Activated T-helper 2 cell treated with anti-CD3 and anti-CD28 coated beads, Interferon-gamma antibody, Interleukin-2, Interleukin-4, amounts not matched to agents 10 μg/mL and 5 μg/mL and 100 μg/mL, durations not matched to agents 14 hours and 24 hours and 36 hours (primary cell): ENCODE measurements at places on chromosomes 2 and 18.

DNA sequence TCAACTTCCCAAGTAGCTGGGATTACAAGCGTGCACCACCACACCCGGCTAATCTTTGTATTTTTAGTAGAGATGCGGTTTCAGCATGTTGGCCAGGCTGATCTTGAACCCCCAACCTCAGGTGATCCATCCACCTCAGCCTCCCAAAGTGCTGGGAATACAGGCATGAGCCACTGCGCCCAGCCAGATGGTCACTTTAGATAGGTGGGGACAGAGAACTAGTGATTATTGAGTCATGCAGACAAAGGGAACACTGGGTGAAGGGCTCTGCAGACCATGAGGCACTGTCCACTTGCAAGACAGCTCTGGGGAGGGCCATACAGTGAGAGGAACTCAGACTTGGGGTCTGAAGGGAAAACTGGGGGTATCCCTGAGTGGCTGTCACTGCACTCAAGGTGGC is 58.4 kb upstream of the POMC start:
- no peak for DNase-seq

GRCh38 chr2:95165030-95165370 is 609 bp upstream of the ZNF2 start:
- DNase-seq: no peak

- no peak for DNase-seq
Observed at GRCh38 chr18:12388442-12388841, 11.4 kb upstream of the AFG3L2 start.

DNA sequence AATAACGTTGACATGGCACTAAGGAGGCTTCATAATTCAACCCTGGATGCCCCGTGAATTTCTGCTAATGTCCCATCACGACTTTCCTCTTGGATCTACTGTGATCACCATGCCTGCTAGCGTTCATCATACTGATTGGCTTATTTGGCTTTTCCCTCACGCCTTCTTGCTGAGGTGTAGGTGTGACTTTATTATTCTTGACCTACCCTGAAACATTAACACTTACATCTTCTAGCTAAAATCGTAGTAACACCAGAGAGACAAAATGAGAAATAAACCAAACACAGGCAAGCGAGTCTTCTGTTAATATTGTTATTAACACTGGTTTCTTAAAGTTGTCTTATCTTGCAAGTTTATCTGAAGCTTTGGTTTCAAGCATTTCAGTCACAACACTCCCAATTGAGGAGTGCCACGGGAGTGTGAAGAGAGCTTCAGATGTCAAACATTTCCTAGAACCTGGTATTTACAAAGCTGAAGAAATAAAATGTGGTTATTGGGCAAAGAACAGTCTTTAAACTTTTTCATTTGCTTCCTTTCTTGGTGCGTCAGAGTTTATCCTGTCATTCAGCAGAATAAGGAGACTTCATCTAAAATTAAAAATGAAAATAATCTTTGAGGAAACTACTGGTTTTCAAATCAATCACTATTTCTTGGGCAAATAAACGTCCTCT is 15.4 kb upstream of the STAT1 start:
- DNase-seq: no peak

GRCh38 chr2:143157418-143157817 is 28.2 kb downstream of the ARHGAP15 start:
- DNase-seq: no peak

GRCh38 chr2:30437809-30438548 is 9.1 kb upstream of the LCLAT1 start:
- DNase-seq: no peak

DNA sequence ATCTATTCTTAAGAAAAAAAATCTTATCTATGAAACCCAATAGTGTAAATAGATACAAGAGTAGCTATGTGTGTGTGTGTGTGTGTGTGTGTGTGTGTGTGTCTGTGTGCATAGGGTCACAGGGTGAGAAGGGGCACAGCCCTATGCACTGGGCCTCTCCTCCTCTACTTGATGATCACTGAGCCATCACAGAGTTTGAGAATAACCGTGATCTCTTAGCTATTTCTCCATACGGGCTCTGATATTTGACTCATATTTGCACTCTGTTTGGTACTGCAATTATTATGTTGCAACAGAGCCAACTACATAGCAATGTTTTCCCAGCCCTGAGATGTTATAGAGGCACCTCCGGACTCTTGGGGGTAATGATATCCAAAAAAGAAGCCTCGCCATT is 28.8 kb upstream of the SLC40A1 start:
- DNase-seq: no peak

- DNase-seq: no peak
Observed at GRCh38 chr2:172677363-172677762, 58.3 kb upstream of the RAPGEF4 start.

GRCh38 chr2:105775809-105776559 is 31.3 kb downstream of the NCK2 start:
- no peak for DNase-seq

- DNase-seq: no peak
Observed at GRCh38 chr18:23178661-23179081, 43.4 kb downstream of the CABLES1 start.

- DNase-seq: no peak
Observed at GRCh38 chr2:139366681-139367080, 586.5 kb upstream of the NXPH2 start.

- DNase-seq: no peak
Observed at GRCh38 chr2:50723286-50723938, 308.5 kb downstream of the NRXN1 start.

DNA sequence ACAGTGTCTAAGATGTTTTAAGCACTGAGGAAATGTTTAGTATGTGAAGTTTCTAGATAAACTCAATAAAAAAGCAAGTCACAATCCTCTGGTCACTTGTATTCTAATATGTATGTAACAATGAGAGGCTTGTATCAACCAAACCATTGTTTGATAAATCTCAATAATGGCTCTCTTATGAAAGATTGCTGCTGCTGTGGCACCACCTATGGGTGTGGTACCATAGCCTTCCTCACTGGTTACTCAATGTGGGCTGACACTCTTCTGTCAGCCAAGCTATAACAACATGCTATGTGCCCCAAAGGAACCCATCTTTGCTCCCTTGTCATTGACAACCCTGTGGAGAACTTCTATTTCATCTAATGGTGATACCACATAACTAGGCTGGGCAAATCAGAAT is 12.6 kb upstream of the RAB1A start:
- no peak for DNase-seq

DNA sequence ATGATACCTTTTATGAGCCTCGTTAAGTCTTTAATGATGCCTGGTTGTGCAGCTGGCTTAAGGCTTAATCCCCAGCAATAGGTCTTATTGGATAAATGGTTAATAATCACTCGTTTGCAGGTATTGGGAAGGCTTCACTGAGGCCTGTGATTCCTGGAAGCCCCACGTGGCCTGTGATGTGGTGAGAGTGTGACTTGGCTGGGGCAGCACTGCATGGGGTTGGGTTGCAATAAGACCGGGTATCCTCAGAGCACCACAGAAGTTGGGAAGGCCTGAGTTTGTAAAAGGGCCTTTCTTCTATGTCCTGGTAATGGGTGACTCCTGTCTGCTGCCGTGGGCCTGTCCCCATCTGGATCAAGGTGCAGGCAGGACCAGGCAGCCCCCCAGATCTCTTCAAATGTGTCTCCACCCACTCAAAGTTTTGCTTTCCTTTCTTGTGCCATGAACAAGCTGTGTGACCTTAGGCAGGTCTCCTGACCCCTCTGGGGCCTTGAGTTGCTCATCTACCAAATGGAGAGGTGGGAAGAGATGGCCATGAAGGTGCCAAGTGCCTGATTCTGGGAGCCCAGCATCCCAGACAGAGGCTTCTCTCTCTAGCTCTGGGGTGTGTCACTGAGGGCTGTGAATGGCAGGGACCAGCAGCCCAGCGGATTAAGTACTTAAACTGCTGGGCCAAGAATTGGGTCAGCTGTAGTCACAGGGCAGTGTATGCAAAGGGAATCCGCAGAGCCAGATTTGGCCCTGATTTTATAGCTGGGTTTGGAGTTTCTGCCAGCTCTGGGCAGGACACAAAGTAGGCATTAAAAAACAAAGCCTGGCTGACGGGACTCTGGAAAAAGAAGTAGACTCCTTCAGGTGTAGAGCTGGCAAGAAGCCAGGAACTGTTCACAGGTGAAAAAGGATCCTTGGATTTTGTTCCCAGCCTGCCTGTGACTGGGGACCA is 24.4 kb downstream of the LBH start:
- no peak for DNase-seq

- DNase-seq: peak; percentile 82
Observed at GRCh38 chr2:12501469-12502158, 215.1 kb upstream of the TRIB2 start.

GRCh38 chr2:196191541-196191940 is 20.2 kb upstream of the STK17B start:
- no peak for DNase-seq

DNA sequence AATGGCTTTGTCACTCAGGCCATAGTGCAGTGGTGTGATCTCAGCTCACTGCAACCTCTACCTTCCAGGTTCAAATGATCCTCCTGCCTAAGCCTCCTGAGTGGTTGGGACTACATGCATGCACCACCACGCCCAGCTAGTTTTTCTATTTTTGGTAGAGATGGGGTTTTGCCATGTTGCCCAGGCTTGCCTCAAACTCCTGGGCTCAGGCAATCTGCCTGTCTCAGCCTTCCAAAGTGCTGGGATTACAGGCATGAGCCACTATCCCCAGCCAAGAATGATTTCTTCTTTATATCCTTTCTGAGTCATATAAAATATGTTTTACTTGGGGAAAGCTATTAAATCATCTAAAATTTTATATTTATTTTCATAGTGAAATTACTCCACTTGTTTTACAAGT is 61.3 kb downstream of the CYBRD1 start:
- DNase-seq: no peak

DNA sequence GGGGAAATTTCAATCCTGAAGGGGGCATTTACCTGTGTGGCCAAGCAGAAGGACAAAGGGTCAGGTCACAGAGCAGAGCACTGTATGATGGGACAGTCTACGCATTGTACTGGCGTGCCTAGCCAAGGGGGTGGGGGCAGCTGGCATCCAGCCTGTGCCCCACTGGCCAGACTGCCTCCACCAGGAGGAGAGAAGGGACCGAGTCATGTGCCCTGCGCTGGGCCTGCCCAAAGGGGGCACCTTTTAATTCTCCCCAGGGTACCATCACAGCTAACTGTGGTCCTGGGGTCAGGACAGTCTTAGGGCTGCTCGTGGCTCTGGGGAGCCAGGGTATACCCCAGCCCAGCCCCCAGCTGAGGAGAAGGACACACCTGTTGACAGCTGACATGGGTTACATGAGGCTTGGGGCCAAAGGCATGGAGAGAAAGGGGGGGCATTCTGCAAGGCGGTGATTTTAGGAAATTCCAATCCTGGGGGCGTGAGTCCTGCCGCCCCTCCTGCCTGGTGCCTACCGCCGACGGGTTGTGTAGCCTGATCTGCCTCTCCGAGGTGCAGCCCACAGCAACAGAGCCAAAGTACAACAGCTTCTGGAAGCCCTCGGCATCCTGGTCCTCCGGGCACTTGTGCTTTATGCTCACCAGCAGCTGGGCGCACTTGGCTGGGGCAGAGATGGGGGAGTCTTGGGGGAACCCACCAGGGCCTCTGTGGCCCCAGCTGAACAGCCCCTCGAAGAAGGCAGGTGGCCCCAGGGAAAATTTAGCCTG is 11.0 kb downstream of the CFAP65 start:
- DNase-seq: no peak
